H7 (cell line): ENCODE measurements at places on chromosomes 2 and 18.

- no peak for DNase-seq
These were observed 338.1 kb downstream of the RPRM start for GRCh38 chr2:153140498-153140897.

GRCh38 chr2:41867553-41867952 is 180.3 kb upstream of the PKDCC start:
- DNase-seq = no peak

- peak; percentile 32 for DNase-seq
These were observed 140.1 kb upstream of the AQP4 start for GRCh38 chr18:27005589-27005988.

DNA sequence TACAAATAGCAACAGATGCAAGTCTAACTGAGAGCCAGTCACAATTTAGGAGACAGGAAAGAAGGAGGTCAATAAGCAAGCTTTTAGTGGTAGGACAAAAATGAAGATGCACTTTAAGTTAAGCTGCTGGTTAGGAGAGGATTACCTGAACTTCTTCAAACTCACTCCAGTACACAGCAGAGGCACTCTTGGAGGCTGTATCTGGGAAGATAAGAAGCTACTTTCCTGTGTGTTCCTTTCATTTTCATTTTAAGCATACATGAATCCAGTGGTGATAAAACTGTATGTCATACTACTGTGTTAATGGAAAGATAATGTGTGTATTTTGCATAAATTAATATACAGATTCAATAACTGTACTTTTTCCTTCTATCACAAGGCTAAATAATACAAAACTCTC is 49.6 kb downstream of the HYCC2 start:
- DNase-seq = no peak
